CD4-positive, alpha-beta T cell treated with Interleukin-12 subunit alpha and Interleukin-12 subunit beta, for 1 hour (primary cell): ENCODE measurements at places on chromosomes 1 and 21.

DNA sequence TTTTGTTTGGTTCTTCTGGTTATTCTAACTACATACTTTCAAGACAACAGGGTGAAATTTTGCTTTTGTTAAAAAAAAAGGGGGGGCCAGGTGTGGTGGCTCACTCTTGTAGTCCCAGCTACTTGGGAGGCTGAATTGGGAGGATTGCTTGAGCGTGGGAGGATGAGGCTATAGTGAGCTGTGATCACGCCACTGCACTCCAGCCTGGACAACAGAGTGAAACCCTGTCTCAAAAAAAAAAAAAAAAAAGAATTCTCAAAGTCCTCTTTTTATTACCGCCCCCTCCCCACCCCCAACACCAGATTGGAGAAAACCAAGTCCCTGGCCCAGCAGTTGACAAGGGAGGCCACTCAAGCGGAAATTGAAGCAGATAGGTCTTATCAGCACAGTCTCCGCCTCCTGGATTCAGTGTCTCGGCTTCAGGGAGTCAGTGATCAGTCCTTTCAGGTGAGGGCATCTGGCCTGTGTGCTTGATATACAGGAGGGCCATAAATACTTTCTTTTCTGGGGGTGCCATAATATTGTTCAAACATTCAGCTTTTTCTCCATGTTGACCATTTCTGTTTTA is 50.2 kb downstream of the LAMC2 start:
- no peak for DNase-seq

- no peak for DNase-seq
These were observed 26.9 kb downstream of the PLEKHO1 start for GRCh38 chr1:150176593-150176992.

- DNase-seq: no peak
These were observed 55.8 kb downstream of the TRIM33 start for GRCh38 chr1:114455102-114455785.

- DNase-seq: no peak
These were observed 159.8 kb downstream of the TGFBR3 start for GRCh38 chr1:91725989-91726721.
